ENCODE measurements at places on chromosomes 5 and 9.

DNA sequence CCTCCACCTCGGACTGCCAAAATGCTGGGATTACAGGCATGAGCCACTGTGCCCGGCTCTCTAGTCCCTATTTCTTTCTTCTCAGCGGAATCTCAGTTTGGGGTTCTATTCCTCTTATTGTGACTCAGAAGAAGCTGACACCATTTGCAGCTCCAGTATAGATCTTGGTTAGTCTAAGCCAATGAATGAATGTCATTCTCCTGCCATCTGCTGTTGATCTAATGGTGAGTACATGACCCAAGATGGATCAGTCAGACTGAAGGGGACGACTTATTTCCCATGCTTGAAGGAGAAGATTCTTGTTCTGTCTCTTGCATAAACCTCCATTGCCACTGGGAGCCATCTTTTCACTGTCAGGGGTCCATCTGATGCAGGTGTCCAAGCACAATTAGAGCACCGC lies 76.0 kb upstream of the KLF9 start:
- no peak for DNase-seq

DNA sequence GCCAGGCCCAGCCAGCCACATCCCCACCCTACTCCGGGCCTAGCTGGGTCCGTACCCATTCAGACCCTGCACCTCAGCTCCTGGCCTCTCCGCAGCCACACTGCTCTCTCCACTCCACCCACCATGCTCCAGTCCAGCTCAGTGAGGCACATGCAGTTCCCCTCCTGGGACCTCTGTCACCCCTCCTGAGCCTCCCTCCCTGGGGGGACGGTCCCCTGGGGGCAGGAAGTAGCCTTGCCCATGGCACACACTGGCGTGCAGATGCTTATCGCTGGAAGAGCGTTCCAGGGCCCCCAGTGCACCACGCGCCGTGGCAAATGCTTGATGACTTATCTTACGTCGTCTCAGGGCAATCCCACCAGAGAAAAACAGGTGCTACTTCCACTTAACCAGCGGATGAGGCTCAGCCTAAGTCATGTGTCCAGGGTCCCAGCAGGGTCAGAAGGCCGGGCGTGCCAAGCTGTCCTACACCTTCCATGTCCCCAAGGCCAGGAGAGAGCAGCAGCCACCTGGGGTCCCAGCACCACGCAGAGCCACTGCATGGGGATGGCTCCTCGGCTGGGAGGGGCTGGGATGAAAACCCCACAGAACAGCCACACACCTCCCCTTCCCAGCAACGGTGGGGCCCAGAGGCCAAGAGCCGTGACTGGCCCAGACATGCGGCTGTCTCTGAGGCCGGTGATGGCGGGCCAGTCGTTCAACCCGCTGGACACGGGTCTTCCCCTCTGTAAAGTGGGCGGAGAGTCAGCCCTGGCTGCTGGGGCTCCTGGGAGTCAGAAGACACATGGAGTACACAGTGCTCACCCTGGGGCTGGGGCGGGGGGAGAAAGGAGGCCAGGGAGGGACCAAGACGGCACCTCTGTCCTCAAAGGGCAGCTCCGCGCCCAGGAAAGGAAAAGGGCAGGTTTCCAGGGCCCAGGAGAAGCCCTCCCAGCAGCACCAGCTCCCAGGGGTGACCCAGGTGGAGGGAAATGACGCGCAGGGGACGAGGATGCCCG lies 2.6 kb upstream of the CCDC187 start:
- no peak for DNase-seq

DNA sequence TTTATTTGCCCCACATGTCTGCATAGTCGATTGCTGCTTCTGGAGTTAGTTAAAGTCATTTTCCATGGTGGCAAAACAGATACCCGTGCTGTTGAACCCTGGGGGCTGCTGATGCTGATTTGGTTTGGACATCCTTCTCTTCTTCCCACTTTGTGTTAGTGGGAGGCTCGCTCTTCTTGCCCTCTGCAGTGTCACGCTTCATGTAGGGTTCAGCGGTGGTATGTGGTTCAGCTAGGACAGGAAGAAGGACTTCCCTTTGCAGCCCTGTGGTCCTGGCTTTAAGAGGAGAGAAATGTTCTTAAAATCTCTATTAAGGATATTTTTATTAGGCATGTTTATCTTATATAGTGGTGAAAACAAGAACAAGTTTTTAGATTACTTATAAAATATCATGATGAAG lies 36.2 kb downstream of the SLC36A1 start:
- no peak for DNase-seq

GRCh38 chr9:132762896-132763295 lies 92.6 kb downstream of the GTF3C4 start:
- DNase-seq: no peak

DNA sequence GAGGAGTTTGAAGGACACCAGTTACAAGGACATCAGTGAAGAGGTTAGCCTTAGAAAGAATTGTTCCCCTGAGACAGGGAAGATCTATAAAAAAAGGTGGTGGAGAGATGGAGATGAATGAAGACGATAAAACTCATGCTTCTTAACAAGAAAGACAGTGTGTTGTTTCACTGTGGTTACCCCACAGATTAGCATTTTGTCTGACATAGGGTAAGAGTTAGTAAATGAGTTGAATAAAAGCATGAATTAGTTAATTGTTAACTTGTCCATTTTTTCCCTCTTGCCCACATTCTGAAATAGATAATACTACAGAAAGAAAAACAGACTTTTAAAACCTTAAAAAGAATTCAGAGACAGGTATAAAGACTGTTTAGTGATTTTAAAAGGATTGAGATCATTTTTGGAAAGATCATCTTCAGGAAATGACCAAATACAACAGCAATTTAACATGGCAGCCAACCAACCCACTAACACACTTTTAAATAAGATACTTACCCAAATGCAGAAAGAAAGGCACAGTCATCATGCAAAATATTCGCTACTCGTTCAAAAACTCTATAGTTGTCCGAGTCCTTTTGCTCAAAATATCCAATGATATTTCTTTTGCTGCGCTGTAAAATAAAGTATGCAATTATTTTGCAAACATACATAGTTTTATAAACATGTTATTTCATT lies 78.5 kb downstream of the ERP44 start:
- DNase-seq: no peak

GRCh38 chr9:2417730-2418129 lies 203.9 kb upstream of the VLDLR start:
- no peak for DNase-seq

GRCh38 chr5:160269017-160269416 lies 39.7 kb downstream of the FABP6 start:
- peak; percentile 50 for DNase-seq

- DNase-seq: no peak
These were observed at the start of gene ERAP2 for GRCh38 chr5:96876292-96876850. Gene ERAP2 (plus strand): TSS chr5:96876500. CDS start chr5:96879686, 3,186 bp downstream.

DNA sequence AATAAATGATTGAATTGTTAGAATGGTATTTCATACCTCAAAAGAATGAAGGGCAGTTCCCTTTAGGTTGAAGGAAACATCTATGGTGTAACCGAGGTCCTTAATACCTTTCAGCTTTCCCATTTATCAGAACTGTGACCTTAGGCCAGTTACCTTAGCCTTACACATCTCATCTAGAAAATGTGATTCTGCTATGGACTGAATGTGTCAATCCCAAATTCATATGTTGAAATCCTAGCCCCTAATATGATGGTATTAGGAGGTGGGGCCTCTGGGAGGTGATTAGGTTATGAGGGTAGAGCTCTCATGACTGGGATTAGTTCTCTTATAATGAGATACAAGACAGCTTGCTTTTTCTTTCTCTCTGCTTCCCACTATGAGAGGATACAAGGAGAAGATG lies 441.9 kb downstream of the PLK2 start:
- no peak for DNase-seq

GRCh38 chr9:28774433-28775235 lies 1201.4 kb upstream of the C9orf72 start:
- DNase-seq: peak; percentile 3

- no peak for DNase-seq
These were observed 38.4 kb downstream of the RASGRF2 start for GRCh38 chr5:80998590-80998979.

- no peak for DNase-seq
These were observed 98.9 kb downstream of the F2RL2 start for GRCh38 chr5:76524101-76524835.

DNA sequence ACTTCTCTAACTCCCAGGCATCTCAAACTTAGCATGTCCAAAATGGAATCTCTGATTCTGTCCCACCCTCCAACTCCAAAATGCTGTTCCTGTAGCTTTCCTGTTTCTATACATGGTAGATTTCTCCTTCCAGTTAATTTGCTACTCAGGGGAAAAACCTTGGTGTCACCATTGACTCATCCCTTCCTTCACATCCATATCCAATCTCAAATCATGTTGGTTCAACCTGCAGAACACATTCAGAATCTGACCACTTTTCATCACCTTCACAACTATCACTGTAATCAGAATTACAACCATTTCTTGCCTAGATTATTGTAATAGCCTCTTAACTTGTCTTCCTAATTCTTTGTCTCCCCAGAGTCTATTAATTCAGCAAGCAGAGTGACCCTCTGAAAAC lies 10.8 kb downstream of the RIOK2 start:
- no peak for DNase-seq

DNA sequence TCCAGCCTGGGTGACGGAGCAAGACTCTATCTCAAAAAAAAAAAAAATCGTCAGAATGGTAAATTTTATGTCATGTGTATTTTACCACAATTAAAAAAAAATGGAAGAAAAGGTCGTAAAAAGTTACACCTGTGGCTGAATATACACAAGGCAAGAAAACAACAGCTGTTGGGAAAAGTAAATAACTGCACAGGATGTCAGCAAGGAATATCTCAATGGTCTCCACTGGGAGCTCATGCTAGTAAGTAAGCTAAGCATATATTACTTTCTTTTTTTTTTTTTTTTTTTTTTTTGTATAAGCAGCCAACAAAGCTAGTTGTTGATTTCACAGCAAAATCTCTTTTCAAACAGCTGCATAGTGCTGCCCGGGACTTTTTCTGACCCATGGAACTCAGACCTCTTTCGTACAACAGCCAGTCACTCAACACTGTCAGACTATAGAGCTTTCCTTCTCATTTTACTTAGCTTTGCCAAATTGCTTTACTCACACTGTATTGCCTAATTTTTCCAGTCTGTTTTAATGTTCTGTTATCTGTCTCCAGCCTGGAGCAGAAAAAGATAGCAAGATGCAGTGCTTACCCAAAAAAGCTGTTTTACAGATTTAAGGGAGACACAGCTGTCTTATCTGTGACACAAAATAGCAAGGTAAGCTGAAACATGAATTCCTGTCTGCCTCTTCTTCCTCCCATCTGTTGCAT lies 175.9 kb downstream of the ENC1 start:
- no peak for DNase-seq

- no peak for DNase-seq
These were observed 42.8 kb downstream of the PTTG1 start for GRCh38 chr5:160464466-160464797.

DNA sequence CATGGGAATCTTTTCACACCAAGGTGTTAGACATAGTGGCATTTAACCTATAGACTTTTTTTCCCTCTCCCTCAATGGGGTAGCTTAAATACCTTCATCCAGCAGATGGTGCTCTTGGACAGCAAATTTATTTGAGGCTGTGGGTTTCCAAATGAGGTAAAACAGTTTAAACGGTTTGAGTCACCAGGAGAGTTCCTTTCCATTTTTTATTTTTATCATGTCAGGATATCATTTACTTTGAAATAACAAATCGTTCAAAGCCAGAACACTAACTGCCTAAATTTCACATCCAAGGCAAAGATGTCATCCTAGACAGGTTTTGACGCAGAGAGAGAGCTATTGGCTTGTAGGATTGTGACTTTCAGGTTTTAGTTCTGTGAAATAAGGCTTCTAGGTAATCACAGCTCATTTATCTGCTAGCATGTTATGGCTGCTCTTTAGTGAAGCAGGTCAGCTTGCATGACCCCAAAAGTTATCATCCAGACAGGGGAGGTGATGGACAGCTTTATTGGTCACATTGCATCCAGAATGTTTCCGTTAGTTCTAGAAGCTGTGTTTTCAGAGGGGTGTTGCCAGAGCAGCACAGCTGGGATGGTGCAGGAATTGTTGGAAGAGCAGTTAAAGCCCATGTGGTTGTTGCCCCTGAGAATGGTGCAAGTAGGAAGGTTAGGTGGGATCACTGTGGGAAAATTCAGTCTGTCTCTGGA lies 69.8 kb downstream of the KDM4C start:
- DNase-seq: peak; percentile 30

GRCh38 chr5:88667496-88668201 lies 215.3 kb downstream of the MEF2C start:
- no peak for DNase-seq

- no peak for DNase-seq
These were observed 21.7 kb downstream of the SKIC3 start for GRCh38 chr5:95533106-95533505.

GRCh38 chr5:172003746-172004145 lies 2.7 kb downstream of the FBXW11 start:
- no peak for DNase-seq

DNA sequence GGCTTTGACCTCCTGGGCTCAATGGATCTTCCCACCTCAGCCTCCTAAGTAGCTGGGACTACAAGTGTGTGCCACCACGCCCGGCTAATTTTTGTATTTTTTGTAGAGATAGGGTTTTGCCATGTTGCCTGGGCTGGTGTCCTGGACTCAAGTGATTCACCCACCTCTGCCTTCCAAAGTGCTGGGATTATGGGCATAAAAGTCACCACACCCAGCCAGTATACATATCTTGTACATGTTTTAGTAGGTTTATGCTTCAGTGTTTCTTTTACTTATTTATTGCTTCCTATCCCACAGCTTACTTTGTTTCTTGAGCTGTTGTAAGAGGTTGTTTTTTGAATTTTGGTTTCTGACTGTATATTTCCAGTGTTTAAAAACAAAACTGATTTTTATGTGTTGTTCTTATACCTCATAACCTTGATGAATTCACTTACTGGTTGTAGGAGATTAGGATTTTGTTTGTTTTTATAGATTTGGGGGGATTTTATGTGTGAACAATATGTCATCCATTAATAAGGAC lies 12.9 kb downstream of the FBXW5 start:
- no peak for DNase-seq

DNA sequence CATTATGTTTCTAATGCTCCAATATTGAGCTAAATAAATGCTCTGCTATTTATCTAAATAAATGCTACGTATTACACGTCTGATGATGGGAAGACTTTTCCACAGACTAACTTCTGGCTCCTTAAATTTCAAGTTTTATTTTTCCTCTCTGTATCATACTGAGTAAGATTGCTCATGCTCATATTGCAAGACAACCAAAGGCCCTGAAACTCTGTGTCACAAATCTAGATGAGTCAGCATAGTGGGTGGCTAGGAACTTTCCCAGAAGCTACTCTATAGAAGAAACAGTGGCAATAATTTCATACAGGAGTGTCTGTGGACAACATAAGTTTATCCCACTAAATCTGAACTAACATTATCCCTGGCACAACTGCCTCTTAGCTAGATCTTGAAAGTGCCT lies 53.0 kb upstream of the RFX3 start:
- DNase-seq: peak; percentile 20
